ENCODE measurements at places on chromosomes 5 and 9. TPM values are rescaled to one million over a fixed set of nuclear protein-coding genes. Genes with fewer than 3 reads are reported as not detected.

Gene FAM78A
- total RNA-seq, result 0.88 TPM

Gene ALDH1A1
- 104 TPM for total RNA-seq

Gene ZNF618
- 1.2 TPM for total RNA-seq

Gene ACTBL2
- total RNA-seq, result not detected

Gene NEUROG1
- not detected for total RNA-seq
